ENCODE measurements at places on chromosomes 5 and 9.
A peak's percentile ranks its signal among the peaks of the same experiment; 100 is the strongest.

GRCh38 chr5:137632716-137633115 lies 103.2 kb downstream of the KLHL3 start:
- no peaks in the 10 kb centered on the region for H3K36me3 ChIP-seq
- no peaks in the 10 kb centered on the region for H3K4me1 ChIP-seq
- H3K4me3 ChIP-seq = no peak overlapping the region
- no peak overlapping the region for H3K27ac ChIP-seq

DNA sequence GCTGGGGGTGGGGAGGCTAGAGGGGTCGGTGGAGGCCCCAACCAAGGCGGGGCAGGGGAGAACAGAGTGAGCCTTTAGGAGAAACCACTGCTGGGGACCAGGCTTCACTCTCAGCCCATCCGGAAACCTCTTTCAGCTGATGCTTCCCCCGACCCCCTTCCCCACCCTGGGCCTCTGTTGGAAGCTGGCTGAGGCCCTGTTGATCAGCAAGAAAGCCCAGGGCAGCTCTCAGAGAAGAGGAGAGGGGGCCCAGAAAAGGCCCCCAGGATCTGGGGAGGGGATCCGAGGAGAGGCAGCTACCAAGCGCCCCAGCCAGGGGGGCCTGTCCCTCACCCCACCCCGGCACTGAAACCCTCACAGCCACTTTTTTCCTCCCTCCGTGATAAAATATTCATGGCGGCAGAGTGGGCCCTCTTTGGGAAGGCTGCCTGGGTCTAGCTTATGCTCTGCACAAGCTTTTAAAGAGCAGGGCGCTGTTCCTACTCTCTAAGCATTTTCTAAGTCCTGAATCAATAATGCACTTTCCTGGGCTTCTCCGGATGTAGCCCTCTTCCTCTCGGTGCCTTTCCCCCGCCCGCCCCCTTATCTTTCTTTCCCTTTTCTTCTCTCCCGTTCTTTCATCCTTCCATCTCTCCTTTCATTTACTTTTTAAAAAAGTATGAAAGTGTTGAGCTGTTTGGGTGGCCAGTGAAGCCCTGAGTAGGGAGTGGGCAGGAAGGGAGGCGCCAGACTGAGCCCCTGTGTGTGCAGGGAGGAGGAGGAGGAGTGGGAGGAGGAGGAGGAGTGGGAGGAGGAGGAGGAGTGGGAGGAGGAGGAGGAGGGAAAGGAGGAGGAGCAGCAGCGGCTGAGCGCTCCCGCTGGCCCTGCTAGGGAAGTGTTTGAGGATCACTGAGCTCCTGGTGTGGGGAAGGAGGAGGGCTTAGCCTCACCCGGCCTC lies 23.5 kb downstream of the NTNG2 start:
- H3K27me3 ChIP-seq = peaks cover 31% of the 10 kb centered on the region
- no peak overlapping the region for H3K4me3 ChIP-seq
- H3K4me1 ChIP-seq = peaks cover 5% of the 10 kb centered on the region
- no peak overlapping the region for H3K27ac ChIP-seq
- no peaks in the 10 kb centered on the region for H3K36me3 ChIP-seq
- no peak for DNase-seq

GRCh38 chr5:53069626-53070025 lies 39.9 kb downstream of the MOCS2 start:
- no peaks in the 10 kb centered on the region for H3K36me3 ChIP-seq
- no peak overlapping the region for H3K4me3 ChIP-seq
- no peak overlapping the region for H3K27ac ChIP-seq
- H3K4me1 ChIP-seq = no peaks in the 10 kb centered on the region
- H3K27me3 ChIP-seq = peaks cover 2% of the 10 kb centered on the region
- DNase-seq = no peak

DNA sequence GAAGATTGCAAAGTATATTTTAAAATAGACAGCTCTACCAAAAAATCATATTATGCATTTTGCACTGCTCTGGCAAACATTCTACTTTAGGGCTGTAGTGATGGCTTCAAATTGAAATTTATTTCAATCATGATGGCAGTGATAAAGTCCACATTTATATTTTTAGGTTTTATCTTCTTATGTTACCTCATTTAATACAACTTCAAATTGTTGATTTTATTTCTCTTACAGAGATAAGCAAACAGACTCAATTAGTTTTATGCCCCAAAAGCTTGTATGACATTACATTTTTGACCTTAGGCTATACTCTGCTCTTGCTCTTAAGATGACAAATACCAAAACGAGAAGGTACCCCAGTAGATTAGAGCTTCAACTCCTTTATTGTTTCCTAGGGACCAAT lies 87.4 kb downstream of the CYLC2 start:
- H3K27me3 ChIP-seq = no peaks in the 10 kb centered on the region
- H3K36me3 ChIP-seq = no peaks in the 10 kb centered on the region
- no peak overlapping the region for H3K4me3 ChIP-seq
- no peak for DNase-seq

DNA sequence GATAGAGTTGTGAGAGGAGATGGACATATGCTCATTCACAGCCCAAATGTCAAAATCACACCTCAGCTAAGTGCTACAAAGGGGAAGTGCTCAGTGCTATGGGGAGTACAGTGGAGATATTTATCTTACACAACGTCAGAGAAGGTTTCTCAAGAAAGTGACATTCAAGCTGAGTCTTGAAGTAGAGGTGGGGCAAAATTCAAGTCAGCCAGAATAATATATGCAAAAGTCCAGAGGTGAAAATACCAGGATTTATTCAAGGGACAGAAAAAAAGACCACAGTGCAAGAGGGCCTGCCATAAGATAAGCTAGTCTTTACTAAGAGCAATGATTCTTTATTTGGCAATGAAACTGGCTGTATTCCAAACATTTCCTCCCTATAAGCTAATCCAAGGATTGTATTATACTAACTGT lies 327.8 kb upstream of the PIK3R1 start:
- H3K27me3 ChIP-seq = no peaks in the 10 kb centered on the region
- H3K36me3 ChIP-seq = no peaks in the 10 kb centered on the region
- H3K4me1 ChIP-seq = no peaks in the 10 kb centered on the region
- no peak for DNase-seq

DNA sequence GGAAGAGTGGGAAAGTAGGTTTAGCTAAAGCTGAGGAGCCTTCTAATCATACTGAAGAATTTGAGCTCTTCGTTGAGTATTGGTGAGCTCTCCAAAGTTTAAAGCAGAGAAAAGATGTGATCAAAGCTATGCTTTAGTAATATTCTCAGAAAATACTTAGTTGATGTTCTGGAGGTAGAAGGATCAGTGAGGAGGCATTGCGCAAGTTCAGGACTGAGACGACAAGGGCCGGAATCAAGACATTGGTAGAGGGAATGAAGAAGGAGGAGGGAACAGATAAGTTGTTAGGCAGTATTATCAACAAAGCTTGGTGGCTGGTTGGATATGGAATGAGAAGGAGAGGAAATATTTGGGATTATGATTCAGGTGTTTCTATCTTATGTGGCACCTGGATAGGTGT lies 7.1 kb downstream of the CAVIN4 start:
- H3K27ac ChIP-seq = no peak overlapping the region
- no peak for DNase-seq
- no peaks in the 10 kb centered on the region for H3K27me3 ChIP-seq
- H3K4me3 ChIP-seq = no peak overlapping the region
- no peaks in the 10 kb centered on the region for H3K36me3 ChIP-seq

GRCh38 chr9:2602704-2603116 lies 18.9 kb upstream of the VLDLR start:
- no peak overlapping the region for H3K27ac ChIP-seq
- H3K27me3 ChIP-seq = peaks cover 15% of the 10 kb centered on the region
- H3K36me3 ChIP-seq = no peaks in the 10 kb centered on the region
- DNase-seq = no peak
- H3K4me1 ChIP-seq = no peaks in the 10 kb centered on the region
- no peak overlapping the region for H3K4me3 ChIP-seq

DNA sequence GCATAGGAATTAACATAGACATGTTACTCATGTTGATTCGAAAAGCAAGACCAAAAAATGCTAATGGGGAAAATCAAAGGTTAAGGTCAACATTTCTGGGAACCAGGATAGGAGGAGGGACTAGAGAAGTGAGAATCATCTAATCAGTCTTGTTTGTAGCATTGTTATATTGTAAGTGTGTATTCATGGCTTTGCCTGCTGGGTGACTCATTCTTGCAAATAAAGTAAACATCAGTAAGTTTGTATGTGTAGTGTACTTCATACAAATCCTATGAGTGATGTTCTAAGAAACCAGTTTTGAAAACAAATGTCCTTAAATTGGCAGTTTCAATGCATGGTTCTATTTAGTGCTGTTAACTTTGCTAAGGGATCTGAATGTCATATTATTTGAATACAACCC lies 79.0 kb upstream of the TMEM252 start:
- no peaks in the 10 kb centered on the region for H3K27me3 ChIP-seq
- H3K4me3 ChIP-seq = no peak overlapping the region
- DNase-seq = no peak
- peaks cover 2% of the 10 kb centered on the region for H3K36me3 ChIP-seq
- peaks cover 13% of the 10 kb centered on the region for H3K4me1 ChIP-seq
- no peak overlapping the region for H3K27ac ChIP-seq

- no peak overlapping the region for H3K4me3 ChIP-seq
- H3K36me3 ChIP-seq = no peaks in the 10 kb centered on the region
- no peaks in the 10 kb centered on the region for H3K27me3 ChIP-seq
- no peak for DNase-seq
- no peaks in the 10 kb centered on the region for H3K4me1 ChIP-seq
- H3K27ac ChIP-seq = no peak overlapping the region
Measured at GRCh38 chr5:180600554-180601041, 9.3 kb upstream of the SCGB3A1 start.

DNA sequence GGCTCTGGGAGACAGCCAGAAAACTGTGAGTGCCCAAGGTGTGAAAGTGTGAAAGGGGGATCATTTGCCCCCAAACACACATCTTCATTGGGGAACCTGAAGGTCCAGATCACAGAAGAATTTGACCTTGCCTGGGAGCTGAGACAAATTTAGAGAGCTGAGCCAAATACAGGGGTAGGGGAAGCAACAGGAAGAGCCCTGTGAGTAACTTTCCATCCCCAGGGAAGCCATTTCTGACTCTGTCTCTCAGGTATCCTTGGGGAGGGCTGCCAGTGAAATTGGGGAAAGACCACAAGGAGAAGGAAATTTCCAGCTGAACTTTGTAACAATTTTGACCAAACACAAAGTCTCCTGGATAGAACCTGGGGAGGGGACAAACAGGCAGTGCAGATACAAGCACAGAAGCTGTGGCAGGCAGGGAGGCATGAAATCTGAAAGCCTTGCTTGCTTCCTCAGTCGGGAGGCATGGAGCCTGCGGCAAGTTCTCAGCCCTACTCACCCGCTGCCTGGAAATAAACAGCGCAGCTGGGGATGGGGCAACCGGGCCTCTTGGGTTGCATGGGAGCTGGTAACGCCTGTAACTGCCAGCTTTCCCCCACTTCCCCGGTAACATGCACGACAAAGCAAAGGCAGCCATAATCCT lies 31.5 kb upstream of the ZCCHC9 start:
- no peak overlapping the region for H3K4me3 ChIP-seq
- H3K27me3 ChIP-seq = no peaks in the 10 kb centered on the region

- H3K27ac ChIP-seq = no peak overlapping the region
- H3K27me3 ChIP-seq = peaks cover 58% of the 10 kb centered on the region
- DNase-seq = no peak
Measured at GRCh38 chr9:109499631-109500410, 1.7 kb upstream of the PTPN3 start.

- H3K27me3 ChIP-seq = peaks cover 21% of the 10 kb centered on the region
- no peaks in the 10 kb centered on the region for H3K36me3 ChIP-seq
- H3K4me1 ChIP-seq = peaks cover 26% of the 10 kb centered on the region
- H3K27ac ChIP-seq = no peak overlapping the region
- DNase-seq = peak; percentile 62
- H3K4me3 ChIP-seq = peak overlapping the region; percentile 52
Measured at GRCh38 chr5:140145818-140146522, 20.2 kb downstream of the IGIP start.

DNA sequence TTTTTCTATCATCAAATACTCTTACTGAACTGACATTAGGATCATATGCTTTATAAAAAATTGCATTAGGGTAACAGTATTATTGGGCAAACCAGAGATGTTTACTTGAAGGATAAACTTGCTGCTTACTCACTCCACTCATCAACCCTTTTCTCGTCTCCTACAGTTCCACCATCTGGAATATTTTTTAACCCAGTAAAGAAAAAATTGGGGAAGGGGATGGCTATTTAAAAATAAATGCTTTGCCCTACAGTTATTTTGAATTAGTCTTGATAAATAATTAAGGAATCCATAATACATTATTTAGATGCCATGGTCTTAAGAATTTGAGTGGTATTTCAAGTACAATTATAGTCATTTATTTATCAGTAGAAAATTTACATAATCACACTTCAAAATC lies 225.8 kb downstream of the MEF2C start:
- H3K36me3 ChIP-seq = peaks cover 1% of the 10 kb centered on the region
- H3K4me3 ChIP-seq = no peak overlapping the region

DNA sequence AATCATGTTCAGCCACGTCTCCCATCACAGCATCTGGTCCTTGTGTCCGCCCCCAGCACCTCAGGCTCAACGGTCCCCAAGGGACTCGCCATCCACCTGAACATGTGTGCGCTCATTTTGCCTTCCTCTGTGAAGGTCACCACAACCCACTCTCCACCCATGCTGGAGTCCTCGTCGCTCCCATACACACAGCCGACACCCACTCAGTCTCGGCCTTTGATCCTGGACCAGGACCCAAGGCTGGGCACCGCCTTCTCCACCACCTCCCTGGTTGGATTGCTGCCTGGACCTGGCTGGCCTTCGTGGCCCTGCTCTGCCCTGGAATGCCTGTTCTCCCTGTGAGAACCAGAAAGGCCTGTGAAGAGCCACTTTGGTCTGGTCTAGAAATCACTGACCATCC lies 60.3 kb downstream of the UBE2QL1 start:
- DNase-seq = no peak
- no peaks in the 10 kb centered on the region for H3K36me3 ChIP-seq
- no peaks in the 10 kb centered on the region for H3K4me1 ChIP-seq
- H3K27me3 ChIP-seq = peaks cover 33% of the 10 kb centered on the region
- no peak overlapping the region for H3K27ac ChIP-seq
- no peak overlapping the region for H3K4me3 ChIP-seq

GRCh38 chr5:56699538-56699937 lies 115.8 kb upstream of the MAP3K1 start:
- H3K4me1 ChIP-seq = peaks cover 64% of the 10 kb centered on the region
- H3K4me3 ChIP-seq = no peak overlapping the region
- no peaks in the 10 kb centered on the region for H3K27me3 ChIP-seq
- H3K27ac ChIP-seq = no peak overlapping the region

GRCh38 chr9:37707748-37708147 lies 45.9 kb upstream of the TRMT10B start:
- peaks cover 12% of the 10 kb centered on the region for H3K27me3 ChIP-seq
- no peaks in the 10 kb centered on the region for H3K4me1 ChIP-seq
- H3K4me3 ChIP-seq = no peak overlapping the region
- no peak overlapping the region for H3K27ac ChIP-seq

- DNase-seq = no peak
- H3K36me3 ChIP-seq = no peaks in the 10 kb centered on the region
- no peak overlapping the region for H3K4me3 ChIP-seq
- H3K27ac ChIP-seq = no peak overlapping the region
- H3K27me3 ChIP-seq = peaks cover 34% of the 10 kb centered on the region
- no peaks in the 10 kb centered on the region for H3K4me1 ChIP-seq
Measured at GRCh38 chr9:98521141-98521540, 187.6 kb downstream of the GABBR2 start.

DNA sequence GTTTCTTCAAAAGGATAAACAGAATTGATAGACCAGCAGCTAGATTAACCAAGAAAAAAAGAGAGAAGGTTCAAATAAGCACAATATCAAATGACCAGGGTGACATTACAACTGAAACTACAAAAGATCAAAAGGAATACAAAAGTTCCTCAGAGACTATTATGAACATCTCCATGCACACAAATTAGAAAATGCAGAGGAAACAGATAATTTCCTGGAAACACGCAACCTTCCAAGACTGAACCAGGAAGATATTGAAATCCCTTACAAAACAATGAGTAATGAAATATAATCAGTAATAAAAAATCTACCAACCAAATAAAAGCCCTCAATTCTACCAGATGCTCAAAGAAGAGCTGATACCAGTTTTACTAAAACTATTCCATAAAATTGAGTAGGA lies 252.1 kb downstream of the MCTP1 start:
- DNase-seq = no peak
- no peaks in the 10 kb centered on the region for H3K4me1 ChIP-seq
- no peaks in the 10 kb centered on the region for H3K36me3 ChIP-seq
- no peaks in the 10 kb centered on the region for H3K27me3 ChIP-seq
